ENCODE measurements at places on chromosomes 1 and 21.

- no peaks in the 10 kb centered on the region for H3K4me1 ChIP-seq
- no peak overlapping the region for H3K27ac ChIP-seq
- DNase-seq: no peak
- H3K27me3 ChIP-seq: no peaks in the 10 kb centered on the region
- no peak overlapping the region for H3K4me3 ChIP-seq
Measured at GRCh38 chr1:113142791-113143190, 69.8 kb downstream of the LRIG2 start.

- peak overlapping the region; percentile 48 for H3K4me3 ChIP-seq
- peaks cover 25% of the 10 kb centered on the region for H3K4me1 ChIP-seq
- H3K27ac ChIP-seq: peak overlapping the region; percentile 94
- DNase-seq: no peak
Measured at GRCh38 chr1:8133190-8133589, 107.1 kb upstream of the ERRFI1 start.

DNA sequence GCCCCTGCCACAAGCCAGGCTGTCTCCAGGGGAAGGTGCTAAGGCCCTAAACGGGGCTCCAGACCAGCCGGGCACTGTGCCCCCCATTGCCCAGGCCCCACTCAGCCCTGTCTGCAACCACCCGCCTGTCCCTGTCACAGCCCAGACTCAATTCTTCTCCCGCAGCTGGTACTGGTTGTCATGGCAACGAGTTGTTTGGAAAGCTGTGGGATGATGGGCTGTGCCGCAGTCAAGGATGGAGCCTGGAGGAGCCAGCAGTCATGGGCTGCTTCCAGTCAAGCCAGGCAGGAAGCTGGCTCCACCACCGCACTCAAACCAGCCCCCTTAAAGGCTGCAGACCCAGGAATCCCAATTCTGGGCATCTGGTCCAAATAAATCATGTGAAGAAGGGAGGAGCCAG lies 4.2 kb downstream of the SPOCD1 start:
- H3K4me3 ChIP-seq: no peak overlapping the region
- DNase-seq: no peak
- H3K36me3 ChIP-seq: no peaks in the 10 kb centered on the region
- no peaks in the 10 kb centered on the region for H3K27me3 ChIP-seq
- H3K4me1 ChIP-seq: no peaks in the 10 kb centered on the region

DNA sequence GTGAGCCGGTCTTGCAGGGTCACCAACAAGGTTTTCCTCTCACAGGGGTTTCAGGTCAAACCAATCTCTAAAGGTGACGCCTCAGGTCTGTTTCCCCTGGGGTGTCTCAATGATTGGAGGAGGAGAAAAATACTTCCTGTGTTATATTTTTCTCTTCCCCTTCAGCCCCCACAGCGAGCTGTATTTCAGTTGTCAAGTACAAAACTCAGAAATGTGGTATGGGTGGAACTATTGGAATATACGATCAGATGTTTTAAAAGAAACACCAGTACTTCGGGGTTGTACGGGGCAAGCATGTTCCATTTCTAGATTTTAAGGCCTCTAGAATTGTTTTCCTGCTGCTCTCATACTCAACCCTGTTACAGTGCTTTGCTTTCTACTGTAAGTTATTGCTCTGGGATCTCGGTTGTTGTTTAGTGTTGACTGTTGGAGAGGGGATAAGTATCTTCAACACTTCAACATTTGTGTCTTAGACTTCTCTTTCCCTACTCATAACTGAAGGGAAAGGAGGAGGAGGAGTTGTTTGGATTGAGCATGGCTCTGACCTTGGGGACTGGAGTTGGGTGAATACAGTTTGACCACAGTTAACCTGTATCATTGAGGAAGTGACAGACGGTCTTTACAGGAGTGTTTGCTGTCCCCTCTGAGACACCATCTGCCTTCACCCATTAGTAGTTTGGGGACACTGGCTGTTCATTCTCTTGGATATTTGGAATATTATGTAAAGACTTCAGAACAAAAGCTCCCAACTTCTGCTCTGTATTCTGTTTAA lies 2.0 kb downstream of the MAPKAPK2 start:
- no peaks in the 10 kb centered on the region for H3K36me3 ChIP-seq
- no peaks in the 10 kb centered on the region for H3K27me3 ChIP-seq

DNA sequence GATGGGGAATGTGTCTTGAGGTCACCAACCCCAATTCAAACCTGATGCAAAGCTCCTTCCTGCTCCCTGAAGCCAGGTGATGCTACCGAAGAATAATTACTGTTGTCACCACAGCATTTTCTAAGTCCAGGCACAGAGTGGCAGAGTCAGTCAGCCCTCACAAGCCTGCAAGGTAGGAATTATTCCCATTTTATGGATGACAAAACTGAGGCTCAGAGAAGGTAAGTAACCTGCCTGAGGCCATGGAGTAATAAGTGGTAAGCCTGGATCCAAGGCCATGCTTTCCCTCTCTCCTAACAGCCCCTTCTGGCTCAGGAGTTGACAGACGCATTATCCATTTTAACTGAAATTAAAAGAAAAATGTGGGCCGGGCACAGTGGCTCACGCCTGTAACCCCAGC lies 23.0 kb downstream of the CTNNBIP1 start:
- DNase-seq: no peak
- H3K27ac ChIP-seq: no peak overlapping the region
- no peak overlapping the region for H3K4me3 ChIP-seq
- no peaks in the 10 kb centered on the region for H3K27me3 ChIP-seq
- H3K36me3 ChIP-seq: no peaks in the 10 kb centered on the region

GRCh38 chr1:192545896-192546521 lies 29.6 kb upstream of the RGS1 start:
- H3K4me3 ChIP-seq: no peak overlapping the region
- no peak overlapping the region for H3K27ac ChIP-seq
- DNase-seq: no peak
- H3K4me1 ChIP-seq: peaks cover 9% of the 10 kb centered on the region

GRCh38 chr1:45103534-45103933 lies 91.5 kb downstream of the UROD start:
- H3K27me3 ChIP-seq: no peaks in the 10 kb centered on the region
- H3K4me3 ChIP-seq: no peak overlapping the region
- H3K27ac ChIP-seq: no peak overlapping the region
- no peaks in the 10 kb centered on the region for H3K36me3 ChIP-seq
- no peak for DNase-seq

GRCh38 chr1:155514582-155515187 lies 47.9 kb downstream of the ASH1L start:
- DNase-seq: no peak
- no peak overlapping the region for H3K27ac ChIP-seq
- no peaks in the 10 kb centered on the region for H3K4me1 ChIP-seq
- no peak overlapping the region for H3K4me3 ChIP-seq
- peaks cover 4% of the 10 kb centered on the region for H3K36me3 ChIP-seq

DNA sequence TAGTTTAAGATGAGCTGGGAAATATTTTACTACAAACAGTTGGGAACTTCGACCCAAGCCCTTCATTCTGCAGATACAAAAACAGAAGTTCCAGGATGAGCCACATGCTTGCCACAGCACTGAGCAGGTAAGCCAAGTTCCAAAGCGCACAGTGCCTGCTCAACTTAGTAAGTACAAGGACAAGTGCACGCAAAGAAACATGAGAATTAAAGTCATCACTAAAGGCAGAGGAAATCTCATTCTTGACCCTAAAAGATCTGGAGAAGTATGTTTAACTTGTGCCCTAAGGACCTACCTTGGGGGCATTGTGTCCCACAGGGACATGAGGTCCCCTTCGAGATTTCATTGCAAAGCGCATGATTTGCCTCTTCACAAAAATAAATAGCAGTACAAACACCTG lies 1.2 kb upstream of the UBAP2L start:
- H3K4me1 ChIP-seq: peaks cover 55% of the 10 kb centered on the region
- H3K27me3 ChIP-seq: no peaks in the 10 kb centered on the region
- peak overlapping the region; percentile 97 for H3K4me3 ChIP-seq
- no peak for DNase-seq
- H3K27ac ChIP-seq: peak overlapping the region; percentile 99

- no peaks in the 10 kb centered on the region for H3K36me3 ChIP-seq
- peaks cover 65% of the 10 kb centered on the region for H3K4me1 ChIP-seq
- DNase-seq: no peak
- no peak overlapping the region for H3K4me3 ChIP-seq
Measured at GRCh38 chr1:111733992-111734341, 5.2 kb downstream of the INKA2 start.

DNA sequence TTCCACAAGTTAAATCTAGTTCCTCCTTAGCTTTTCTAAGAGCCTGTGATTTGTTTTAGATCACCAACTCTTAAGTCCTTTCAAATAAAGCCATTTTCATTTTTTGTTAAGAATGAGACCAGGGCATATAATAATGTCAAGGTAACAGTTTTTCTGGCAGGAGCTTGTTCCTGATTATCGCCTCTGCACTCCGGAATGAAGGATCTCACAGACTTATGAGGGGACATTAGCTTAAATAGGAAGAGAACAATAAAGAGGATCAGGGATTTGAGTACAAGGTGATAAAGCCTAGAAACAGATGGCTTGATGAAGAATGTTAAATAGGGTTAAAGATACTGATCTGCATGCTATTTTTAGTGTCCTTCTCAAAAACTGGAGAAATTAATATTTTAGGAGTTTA lies 13.6 kb upstream of the OTUD7B start:
- no peaks in the 10 kb centered on the region for H3K27me3 ChIP-seq
- no peak for DNase-seq
- H3K27ac ChIP-seq: no peak overlapping the region
- peaks cover 17% of the 10 kb centered on the region for H3K4me1 ChIP-seq
- H3K4me3 ChIP-seq: no peak overlapping the region

DNA sequence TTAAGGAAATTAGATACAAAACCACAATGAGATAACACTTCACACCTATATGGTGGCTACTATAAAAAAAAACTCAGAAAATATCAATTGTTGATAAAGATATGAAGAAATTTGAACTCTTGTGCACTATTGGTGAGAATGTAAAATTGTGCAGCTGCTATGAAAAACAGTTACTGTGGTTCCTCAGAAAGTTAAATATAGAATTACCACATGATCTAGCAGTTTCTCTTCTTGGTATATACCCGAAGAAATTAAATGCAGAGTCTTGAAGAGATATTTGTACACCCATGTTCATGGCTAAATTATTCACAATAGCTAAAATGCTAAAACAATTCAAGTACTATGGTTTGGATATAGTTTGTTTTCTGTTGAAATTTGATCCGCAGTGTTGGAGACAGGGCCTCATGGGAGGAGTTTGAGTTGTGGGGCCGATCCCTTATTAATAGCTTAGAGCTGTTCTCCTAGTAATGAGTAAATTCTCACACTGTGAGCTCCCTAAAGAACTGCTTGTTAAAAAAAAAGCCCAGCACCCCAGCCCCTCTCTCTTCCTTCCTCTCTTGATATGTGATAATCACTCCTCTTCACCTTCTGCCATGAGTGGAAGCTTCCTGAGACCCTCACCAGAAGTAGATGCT lies 1412.1 kb downstream of the PLA2G4A start:
- H3K27ac ChIP-seq: no peak overlapping the region
- no peaks in the 10 kb centered on the region for H3K27me3 ChIP-seq
- no peak overlapping the region for H3K4me3 ChIP-seq
- no peaks in the 10 kb centered on the region for H3K4me1 ChIP-seq
- no peak for DNase-seq

- no peaks in the 10 kb centered on the region for H3K4me1 ChIP-seq
- H3K27me3 ChIP-seq: no peaks in the 10 kb centered on the region
- H3K27ac ChIP-seq: no peak overlapping the region
- H3K4me3 ChIP-seq: no peak overlapping the region
- no peak for DNase-seq
Measured at GRCh38 chr1:5780324-5780716, 211.9 kb downstream of the NPHP4 start.

DNA sequence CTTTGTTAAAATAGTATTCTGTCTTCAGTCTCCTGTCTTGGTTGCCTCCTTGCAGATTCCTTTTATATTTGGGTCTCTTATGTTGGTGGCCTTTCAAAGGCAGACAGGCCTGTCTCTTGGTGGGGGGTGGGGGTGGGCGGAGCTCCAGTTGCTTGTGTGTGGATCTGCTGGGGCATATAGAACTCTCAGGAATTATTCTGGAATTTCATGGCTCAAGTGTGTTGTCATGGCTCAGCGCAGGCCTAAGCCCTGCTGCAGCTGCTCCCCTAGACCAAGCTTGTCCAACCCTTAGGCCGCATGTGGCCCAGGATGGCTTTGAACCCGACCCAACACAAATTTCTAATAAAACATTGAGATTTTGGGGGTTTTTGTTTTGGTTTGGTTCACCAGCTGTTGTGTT lies 8.0 kb downstream of the C1orf35 start:
- no peak overlapping the region for H3K27ac ChIP-seq
- DNase-seq: no peak
- peaks cover 30% of the 10 kb centered on the region for H3K36me3 ChIP-seq
- H3K27me3 ChIP-seq: no peaks in the 10 kb centered on the region

GRCh38 chr1:173043253-173043652 lies 7.5 kb downstream of the TNFSF18 start:
- no peak for DNase-seq
- no peaks in the 10 kb centered on the region for H3K27me3 ChIP-seq
- H3K27ac ChIP-seq: no peak overlapping the region
- H3K4me3 ChIP-seq: no peak overlapping the region
- no peaks in the 10 kb centered on the region for H3K36me3 ChIP-seq

DNA sequence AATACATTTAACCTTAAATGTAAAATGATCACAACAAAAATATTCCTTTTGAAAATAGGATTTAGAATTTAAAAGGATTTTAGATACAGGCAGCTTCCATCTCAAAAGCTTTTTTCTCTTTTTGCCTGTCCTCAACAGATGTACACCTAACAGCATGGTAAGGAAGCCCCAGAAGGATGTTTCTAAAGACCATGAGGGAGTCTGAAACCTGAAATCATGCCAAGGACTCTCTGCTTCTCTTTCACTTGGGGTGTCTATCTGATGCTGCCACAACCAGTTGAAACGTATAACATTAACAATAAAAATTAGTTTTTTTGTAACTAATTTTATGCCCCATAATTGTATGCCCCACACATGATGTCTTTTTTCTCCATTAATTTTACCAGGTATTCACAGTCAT lies 5.4 kb upstream of the ZNF281 start:
- H3K27me3 ChIP-seq: no peaks in the 10 kb centered on the region
- peak overlapping the region; percentile 67 for H3K27ac ChIP-seq
- peak overlapping the region; percentile 44 for H3K4me3 ChIP-seq
- H3K4me1 ChIP-seq: peaks cover 12% of the 10 kb centered on the region
- no peak for DNase-seq
